ENCODE measurements at places on chromosomes 7 and 10.

- DNase-seq = no peak
Measured at GRCh38 chr7:87083865-87084519, 24.5 kb upstream of the ELAPOR2 start.

GRCh38 chr7:107024906-107025305 lies 19.6 kb upstream of the PRKAR2B start:
- no peak for DNase-seq

DNA sequence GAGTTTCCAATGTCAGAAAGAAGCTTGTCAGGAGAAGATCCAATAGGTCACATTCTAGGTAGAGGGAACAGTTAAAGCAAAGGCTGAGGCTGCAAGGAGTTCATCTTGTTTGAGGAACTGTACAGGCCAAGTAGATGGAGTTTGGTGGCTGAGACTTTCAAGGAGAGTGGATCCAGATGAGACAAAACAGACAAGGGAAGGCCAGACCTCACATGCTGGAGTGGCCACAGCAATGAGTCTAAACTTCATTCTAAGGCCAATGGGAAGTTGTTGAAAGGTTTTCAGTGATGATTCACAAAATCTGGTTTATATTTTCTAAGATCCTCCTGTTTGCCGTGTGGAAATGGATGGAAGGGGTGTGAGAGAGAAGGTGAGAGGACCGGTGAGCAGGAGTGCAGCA lies 40.0 kb downstream of the EPDR1 start:
- no peak for DNase-seq

DNA sequence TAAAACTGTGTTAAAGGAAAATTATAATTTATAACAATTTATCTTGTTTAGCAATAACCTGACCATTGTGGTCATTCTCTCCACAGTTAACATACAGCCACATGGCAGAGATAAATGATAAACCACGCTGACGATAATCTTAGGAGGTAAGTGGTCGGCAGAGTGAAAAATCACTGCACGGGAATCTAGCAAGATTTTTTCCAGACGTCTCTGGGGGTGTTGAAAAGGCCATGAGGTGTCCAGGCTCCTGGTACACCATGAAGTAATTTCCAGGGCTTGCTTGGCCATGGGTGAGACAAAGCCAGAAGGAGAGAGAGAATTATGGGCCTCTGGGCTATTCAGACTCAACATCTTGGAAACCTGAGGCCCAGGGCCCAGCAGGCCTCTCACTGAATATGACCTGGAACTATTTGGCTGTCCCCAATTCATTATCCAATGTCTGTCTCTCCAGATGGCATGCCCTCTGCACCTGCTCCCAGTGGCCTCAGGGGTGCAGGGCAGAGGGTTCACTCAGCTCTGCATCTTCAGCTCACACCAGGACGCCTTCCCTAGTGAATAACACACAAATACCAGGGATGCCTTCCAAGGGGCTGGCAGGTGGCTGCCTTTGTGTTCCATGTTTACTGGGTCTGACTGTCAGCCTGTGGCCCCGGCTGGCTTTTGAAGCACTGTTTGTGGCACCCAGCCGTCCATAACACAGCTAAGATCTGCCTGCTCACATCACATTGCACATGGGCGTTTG lies 590.4 kb upstream of the PFKP start:
- no peak for DNase-seq

GRCh38 chr10:98446151-98446660 lies 529 bp downstream of the HPS1 start:
- peak; percentile 81 for DNase-seq

GRCh38 chr7:98107313-98107721 lies 655 bp downstream of the LMTK2 start:
- no peak for DNase-seq

DNA sequence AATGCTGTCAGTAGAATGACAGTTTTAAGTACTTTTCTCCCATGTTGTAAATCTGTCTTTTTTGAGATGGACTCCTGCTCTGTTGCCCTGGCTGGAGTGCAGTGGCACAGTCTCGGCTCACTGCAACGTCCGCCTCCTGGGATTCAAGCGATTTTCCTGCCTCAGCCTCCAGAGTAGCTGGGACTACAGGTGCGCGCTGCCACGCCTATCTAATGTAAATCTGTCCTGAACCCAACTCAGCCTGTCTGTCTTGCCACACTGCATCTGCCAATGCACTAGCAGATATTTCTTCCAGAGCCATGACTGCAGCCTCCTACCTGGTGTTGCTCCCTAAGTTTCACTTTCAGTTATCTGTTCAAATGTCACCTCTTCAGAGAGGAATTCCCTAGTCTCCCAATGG lies 264.1 kb downstream of the PHF14 start:
- no peak for DNase-seq

GRCh38 chr7:131621652-131622051 lies 65.2 kb upstream of the PODXL start:
- no peak for DNase-seq

DNA sequence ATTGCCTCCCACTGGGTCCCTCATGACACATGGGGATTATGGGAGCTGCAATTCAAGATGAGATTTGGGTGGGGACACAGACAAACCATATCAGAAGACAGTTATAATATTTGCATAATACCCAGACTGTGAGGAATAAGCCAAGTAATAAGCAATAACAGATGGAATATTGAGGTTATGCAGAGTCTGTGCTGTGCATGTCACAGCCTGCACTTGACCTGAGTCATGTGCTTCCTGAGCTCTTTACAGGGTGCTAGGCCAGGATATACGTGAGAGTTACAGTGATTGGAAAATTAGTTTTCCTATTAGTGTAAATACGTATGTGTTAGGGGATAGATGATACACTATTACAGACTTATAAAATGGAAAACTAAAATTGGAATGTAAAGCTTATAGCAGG lies 288.7 kb downstream of the SDK1 start:
- DNase-seq = no peak

- DNase-seq = peak; percentile 74
Measured at GRCh38 chr7:2956526-2957368, 86.9 kb downstream of the CARD11 start.

- no peak for DNase-seq
Measured at GRCh38 chr7:83118347-83119025, 44.2 kb downstream of the PCLO start.

DNA sequence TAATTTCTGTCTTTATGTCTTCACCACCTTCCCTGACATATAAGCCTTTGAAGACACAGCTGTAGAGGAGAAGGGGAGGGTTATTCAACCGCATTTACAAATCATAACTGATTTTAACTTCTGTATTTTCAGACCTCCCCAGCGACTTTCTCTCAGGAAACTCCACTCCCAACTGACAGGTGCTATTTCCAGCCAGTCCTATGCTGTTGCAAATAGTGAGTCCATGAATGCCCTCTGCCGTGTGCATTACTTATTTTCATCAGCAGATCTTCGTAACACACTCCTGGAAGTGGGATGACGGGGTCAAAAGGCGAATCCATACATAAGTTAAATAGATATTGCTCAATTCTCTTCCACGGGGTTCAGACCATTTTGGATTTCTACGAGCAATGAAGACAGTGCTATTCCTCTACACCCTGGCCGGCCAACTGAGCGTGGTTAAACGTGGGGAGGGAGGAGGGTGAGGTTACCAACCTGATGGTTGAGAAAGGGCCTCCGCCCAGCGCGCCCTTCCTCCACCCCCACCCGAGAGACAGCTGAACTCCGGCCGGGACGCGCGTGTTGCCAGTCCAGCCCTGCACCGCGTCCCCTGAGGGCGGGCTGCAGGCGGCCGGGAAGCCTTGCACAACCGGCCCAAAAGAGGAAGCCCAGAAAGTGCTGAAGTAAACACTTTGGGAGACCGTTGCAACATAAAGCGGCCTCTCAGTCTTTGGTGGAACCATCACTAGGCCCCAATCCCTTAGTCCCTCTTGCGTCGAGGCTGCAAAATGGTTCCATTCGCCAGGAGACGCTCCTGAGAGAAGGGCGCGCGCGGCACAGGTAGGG lies at the start of gene APBB1IP:
APBB1IP (plus strand) TSS at position 705 of the 825 bp plus-strand sequence. CDS start 53,986 bp downstream, outside the sequence.
- peak; percentile 80 for DNase-seq

DNA sequence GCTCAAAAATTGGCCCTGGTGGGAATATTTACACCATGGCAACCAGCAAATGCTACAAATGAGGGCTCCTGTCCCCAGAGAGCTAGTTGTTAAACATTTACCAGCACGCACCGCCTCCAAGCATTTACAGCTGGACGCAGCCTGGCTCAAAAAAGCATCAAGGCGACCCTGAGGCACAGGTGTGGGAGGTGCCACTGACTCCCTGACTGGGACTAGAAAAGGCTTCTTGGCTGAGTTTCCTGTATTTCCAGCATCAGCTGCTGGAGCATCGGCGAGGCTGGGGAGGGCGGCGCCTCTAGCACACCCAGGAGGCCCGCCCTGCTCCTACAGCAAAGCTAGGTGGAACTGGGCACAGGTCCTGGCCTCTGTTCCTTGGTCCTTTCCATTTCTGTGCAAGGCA lies 43.5 kb upstream of the ZRANB1 start:
- no peak for DNase-seq

DNA sequence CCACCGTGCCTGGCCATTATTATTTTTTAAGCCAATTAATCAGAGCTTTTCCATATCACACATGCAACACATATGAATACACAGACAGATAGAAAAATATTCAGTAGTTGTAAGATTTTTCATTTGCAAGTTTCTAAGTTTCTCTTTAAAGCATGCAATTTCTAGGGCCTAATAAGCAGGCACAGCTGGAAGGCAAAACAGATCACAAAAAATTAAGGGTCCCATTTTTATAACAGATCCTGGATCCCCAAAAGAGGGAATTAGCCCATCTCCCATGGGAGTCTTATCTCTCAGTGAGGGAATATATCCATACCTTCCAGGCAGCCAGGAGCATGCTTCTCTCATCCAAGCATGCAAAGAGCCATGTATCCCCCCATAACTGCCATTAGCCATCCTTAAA lies 31.2 kb upstream of the ZNF365 start:
- no peak for DNase-seq

DNA sequence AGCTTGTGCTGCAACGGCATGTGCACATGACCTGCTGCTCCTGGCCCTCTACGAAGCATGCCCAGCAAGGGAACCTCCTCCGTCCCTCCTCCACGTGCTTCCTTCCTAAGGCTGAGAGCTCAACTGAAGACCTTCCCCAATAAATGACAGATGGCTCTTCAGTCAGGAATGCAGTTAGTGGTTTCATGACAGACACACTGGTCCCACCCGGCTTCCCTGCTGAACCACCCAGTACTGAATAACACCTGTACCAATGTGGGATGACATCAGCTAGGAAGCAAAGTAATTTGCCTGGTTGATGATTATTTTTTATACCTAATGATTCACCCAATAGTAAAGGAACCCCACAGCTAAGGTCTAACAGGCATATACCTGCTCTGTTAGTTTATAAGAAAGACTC lies 69.1 kb downstream of the SCRN1 start:
- DNase-seq = no peak

GRCh38 chr10:79367426-79368189 lies 20.3 kb downstream of the PPIF start:
- DNase-seq = no peak

DNA sequence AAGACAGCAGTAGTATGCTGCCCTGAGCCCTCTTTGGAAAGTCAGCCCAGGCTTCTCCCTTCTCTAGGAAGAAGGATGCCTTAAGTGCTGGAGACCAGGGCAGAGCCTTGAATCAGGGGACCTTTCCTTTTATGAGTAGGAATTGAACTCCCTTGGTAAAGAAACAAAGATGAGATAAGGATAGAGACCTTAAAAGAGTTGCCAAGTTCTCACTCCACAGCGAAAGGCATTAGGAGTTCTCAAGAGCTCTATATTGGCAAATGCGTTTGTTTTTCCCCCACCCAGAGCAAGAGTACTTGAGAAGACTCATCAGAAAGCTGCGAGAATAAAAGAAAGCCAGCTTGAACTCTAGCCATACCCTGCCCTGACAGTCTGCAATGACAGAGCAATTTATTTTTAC lies 72.9 kb upstream of the OGDHL start:
- no peak for DNase-seq

GRCh38 chr7:134701272-134701671 lies 54.6 kb downstream of the BPGM start:
- no peak for DNase-seq

GRCh38 chr7:6536262-6537260 lies 14.7 kb downstream of the GRID2IP start:
- DNase-seq = peak; percentile 58

Measured in activated CD8-positive, alpha-beta memory T cell treated with anti-CD3 and anti-CD28 coated beads, Interleukin-2, amount 50 U/mL, for 48 hours (primary cell).